ENCODE measurements at places on chromosomes 12 and 14.

GRCh38 chr12:27524839-27525753 lies 1.1 kb downstream of the PPFIBP1 start:
- DNase-seq, result no peak

DNA sequence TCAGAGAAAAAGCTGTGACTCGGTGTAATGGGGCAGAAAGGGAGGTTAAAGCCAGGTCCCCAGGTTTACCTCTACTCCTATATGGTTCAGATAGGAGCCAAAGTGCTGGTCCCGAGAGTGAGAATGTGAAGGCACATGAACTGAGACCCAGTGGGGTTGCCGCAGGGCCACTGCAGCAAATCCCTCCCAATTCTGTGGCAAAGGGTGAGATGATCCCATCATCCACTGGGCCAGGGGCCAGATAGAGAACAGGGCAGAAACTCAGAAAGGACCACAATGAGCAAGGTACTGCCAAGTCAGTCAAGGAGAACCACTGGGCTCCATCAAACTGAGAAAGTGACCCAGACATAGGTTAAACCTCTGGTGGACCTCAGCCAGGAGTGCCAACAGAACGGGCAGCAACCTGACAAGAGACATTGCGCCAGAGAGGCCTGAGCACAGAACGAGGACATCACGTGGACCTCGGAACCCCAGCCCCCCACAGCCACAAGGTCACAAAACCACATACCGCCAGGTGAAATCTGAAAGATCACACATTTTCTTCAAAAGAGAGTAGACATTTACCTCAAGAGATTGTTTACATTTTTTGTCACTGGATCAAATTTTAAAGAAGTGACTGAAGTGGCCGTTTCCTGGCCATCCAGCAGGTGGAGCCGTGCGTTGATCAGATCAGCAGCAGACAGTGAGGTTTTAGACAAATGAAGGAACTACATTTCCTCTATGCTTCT lies 20.5 kb upstream of the ITPR2 start:
- DNase-seq, result peak; percentile 74

DNA sequence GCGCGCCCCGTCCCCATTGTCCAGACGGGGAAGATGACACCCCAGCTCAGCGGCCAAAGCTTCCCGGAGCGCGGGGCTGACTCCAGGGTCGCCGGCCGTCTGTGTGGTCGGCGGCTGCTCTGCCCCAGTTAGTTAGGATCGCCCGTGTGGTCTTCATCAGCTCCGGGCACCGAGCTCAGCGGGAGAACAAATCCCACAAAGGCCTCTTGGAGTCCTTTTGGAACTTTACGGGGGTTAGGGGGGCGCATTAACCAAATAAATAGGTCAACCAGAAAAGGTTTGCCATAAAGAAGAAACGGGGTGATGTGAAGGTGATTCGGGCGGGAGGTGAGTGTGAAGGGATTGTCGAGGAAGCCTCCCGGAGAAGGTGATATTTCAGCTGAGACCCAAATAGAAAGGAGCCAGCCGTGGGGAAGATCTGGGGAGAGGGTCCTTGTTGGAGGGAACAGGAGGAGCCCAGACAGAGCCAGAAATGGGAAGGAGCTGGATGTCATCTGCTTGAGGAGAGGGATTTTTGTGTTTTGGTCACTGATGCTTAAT lies 697 bp downstream of the ATP6V0A2 start:
- no peak for DNase-seq

DNA sequence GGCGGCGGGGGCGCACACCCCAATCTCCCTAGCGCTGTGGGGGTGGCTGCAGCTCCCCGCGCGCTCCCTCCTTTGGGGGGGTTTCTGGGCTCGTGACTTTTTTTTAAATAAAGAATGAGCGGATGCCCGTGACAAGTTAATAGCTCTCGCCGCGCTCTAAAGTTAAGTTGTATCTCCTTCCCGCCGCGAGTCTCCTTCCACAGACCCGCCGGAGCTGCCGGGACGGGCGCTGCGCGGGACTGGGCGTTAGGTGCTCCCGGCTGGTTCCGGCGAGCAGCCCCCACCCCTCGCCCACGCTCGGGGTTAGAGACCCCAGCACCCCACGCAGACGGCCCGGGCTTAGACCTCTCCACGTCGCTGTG lies 82.6 kb upstream of the HMGA2 start:
- DNase-seq, result no peak

GRCh38 chr12:22361785-22362184 lies 27.3 kb upstream of the ST8SIA1 start:
- DNase-seq, result no peak

DNA sequence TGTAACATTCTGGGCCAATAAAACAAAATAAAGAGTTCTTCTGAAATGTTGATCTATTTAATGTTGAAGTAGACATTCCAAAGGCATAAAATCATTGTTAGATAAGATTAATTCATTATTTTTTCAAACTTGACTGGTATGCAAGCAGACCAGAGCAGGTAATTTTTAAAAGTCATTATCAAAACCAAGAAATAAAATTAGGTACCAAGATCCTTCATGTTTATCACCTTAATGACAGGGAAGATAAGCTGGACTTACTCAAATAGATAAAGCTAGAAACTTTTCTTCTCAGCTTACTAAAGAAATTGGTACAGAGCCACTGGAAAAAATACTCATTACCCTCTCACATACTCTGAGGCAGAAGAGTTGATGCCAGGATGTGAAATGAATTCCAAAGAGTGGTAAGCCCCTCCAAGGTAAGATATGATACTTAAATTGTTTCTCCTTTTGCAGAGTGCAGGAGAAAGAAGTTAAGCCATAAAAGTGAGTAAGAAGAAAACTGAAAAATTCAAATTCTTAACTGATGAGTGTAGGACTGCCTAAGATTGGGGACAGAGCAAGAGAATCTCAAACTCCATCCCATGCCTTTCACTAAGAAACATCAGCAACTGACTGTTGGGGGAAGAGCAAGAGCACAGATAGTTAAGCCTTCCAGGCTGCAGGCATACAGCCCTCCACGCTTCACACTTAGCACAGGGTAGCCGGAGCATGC lies 111.9 kb downstream of the SLC41A2 start:
- DNase-seq, result no peak

- no peak for DNase-seq
These were observed 59.3 kb upstream of the VASH1 start for GRCh38 chr14:76701981-76702380.

DNA sequence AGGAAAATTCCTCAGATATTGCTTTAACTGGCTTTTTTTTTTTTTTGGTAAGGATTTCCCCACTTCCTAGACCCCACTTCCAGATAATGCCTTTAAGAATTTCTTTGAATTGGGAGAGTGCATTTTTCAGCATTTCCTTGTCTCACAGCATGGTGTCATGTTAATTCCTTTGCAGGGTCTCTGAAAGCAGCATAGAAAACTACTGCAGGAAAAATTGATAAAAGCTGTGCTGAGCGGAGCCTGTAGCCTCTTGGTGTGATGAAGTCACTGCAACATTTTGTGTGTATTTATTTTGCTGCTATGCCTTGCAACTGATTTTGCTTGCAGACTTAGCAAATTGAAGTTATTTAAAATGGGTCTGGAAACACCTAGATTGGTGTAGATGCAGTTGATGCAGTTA lies 2.7 kb downstream of the ANO4 start:
- DNase-seq, result no peak

- peak; percentile 67 for DNase-seq
These were observed 16.3 kb downstream of the ST8SIA1 start for GRCh38 chr12:22318108-22318737.

DNA sequence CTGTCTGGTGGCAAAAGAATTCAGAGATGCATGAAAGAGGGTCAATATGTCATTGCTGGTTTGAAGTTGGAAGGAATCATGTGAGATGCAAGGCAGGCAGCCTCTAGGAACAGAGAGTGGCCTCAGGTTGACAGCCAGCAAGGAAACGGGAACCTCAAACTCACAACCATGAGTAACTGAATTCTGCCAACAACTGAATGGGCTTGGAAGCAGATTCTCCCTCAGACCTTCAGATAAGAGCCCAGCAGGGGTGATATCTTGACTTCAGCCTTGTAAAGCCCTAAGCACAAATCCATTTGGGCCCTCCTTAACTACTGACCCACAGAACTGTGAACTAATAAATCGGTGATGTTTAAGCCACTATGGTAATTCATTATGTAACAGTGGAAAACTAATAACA lies 35.8 kb downstream of the USP15 start:
- no peak for DNase-seq
